ENCODE measurements at places on chromosomes 2 and 18. TPM values are rescaled to one million over a fixed set of nuclear protein-coding genes. Genes with fewer than 3 reads are reported as not detected.

LYG2 gene
- 0.27 TPM for total RNA-seq

SERPINB10 gene
- total RNA-seq = not detected

LIPG gene
- total RNA-seq = 2.6 TPM

ZSWIM2 gene
- total RNA-seq = not detected

TYMS gene
- total RNA-seq = 245 TPM

STARD7 gene
- 160 TPM for total RNA-seq

SESTD1 gene
- 26.6 TPM for total RNA-seq

ERMN gene
- total RNA-seq = not detected

TMEM169 gene
- total RNA-seq = 0.42 TPM

DNA sequence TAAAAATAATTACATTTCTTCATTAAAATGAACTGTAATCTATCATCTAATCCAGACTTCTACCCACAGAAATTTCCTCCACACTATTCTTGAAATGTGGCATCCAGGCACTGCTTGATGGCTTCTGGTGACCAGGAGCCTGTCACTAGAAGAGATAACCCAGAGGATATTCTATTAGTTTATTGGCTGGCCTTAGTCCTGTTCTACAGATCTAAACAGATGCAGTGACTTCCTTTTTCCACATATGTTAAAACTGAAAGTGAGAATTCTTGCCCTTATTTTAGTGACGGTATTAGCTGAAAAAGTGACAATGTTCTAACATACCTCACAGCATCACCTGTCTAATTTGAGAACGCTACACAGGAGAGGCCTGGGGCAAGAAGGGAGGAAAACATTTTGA, 775.4 kb downstream of the TSN start:
- no peak for DNase-seq

GRCh38 chr2:240635998-240636547, 10.8 kb downstream of the GPR35 start:
- no peak for DNase-seq

- DNase-seq = no peak
Observed at GRCh38 chr2:720842-721241, 43.6 kb upstream of the TMEM18 start.

- DNase-seq = no peak
Observed at GRCh38 chr2:641872-642815, 35.1 kb downstream of the TMEM18 start.

GRCh38 chr2:110799376-110799775, 67.0 kb downstream of the ACOXL start:
- no peak for DNase-seq

DNA sequence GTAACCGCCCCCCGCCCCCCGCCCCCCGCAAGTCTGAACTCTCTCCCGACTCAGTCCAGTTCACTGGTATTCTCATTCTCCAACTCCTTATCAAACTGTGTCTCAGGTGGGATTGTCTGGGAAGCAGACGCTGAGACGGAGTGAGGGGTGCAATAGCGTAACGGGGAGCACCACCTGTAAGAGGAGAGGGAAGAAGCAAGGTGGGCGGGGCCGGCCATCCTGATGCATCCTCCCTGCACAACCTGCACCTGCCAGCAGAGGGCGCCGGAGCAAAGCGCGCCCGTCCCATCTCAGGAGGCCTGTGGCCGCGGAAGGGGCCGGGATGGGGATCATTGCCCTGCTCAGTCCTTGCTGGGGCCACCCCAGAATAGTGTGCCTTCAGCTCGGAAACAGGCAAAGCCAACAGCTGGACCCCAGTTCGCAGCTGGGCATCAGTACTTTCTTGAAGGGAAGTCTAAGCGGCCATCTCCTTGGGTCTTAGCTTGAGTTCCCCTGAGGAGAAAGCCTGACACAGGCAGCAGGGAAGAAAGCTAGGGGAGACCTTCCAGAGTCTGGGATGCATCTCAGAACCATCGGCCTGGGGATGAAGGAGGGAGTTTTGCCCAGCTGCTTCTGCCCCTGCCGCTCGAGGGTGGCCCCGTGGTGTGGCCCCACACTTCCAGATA, 208.0 kb downstream of the TFCP2L1 start:
- peak; percentile 42 for DNase-seq

DNA sequence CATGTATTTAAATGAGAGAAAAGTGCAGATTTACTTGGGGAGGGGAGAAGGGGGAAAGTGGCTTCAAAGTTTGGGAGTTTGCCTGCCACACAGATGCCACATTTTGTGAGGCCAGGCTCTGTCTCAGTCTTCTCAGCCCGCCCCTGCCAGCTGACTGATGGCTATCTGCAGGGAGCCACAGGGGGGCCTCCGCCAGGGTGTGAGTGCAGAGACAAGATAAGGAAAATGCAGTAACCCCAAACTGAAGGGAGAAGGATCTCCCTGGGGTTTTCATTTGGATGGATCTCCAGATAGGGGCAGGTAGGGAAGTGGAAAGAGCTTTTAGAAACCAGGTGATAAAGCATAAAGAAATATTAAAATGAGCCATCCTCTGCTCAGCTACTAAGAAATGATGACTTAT, 128.8 kb downstream of the ZNF521 start:
- DNase-seq = no peak

DNA sequence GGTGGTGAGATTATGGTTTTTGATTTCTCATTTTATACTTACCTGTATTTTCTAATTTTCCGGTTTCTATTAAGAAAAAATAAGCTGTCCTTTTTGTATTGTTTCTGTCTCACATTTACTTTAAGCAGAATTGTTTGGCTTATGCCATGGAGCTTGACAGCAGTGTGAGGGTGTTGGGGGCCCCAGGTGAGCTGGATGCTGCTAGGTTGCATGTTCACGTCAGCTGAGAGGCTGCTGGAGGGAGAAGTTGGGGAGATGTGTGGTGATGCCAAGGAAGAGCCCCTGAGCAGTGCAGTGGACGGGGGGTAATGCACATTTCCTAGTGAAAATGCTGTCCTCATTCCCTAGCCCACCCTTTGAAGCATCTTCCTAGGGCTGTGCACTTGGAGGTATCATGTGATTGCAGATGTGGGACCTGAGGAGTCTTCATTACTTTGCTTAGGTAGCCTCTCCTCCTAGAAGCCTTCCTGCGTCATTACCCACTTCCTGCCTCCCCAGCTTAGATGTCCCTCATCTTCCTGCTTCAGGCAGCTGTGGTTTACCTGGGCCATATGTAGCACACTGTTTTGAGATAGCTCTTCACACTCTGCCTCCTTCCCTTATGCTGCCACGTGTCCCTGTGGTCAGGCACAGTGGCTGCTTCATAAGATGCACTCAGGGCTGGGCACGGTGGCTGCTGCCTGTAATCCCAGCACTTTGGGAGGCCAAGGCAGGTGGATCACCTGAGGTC, 16.2 kb downstream of the ATG16L1 start:
- no peak for DNase-seq

GRCh38 chr2:45922577-45922988, 271.1 kb downstream of the PRKCE start:
- DNase-seq = no peak

- DNase-seq = no peak
Observed at GRCh38 chr2:44929735-44930273, 11.7 kb upstream of the SIX3 start.

DNA sequence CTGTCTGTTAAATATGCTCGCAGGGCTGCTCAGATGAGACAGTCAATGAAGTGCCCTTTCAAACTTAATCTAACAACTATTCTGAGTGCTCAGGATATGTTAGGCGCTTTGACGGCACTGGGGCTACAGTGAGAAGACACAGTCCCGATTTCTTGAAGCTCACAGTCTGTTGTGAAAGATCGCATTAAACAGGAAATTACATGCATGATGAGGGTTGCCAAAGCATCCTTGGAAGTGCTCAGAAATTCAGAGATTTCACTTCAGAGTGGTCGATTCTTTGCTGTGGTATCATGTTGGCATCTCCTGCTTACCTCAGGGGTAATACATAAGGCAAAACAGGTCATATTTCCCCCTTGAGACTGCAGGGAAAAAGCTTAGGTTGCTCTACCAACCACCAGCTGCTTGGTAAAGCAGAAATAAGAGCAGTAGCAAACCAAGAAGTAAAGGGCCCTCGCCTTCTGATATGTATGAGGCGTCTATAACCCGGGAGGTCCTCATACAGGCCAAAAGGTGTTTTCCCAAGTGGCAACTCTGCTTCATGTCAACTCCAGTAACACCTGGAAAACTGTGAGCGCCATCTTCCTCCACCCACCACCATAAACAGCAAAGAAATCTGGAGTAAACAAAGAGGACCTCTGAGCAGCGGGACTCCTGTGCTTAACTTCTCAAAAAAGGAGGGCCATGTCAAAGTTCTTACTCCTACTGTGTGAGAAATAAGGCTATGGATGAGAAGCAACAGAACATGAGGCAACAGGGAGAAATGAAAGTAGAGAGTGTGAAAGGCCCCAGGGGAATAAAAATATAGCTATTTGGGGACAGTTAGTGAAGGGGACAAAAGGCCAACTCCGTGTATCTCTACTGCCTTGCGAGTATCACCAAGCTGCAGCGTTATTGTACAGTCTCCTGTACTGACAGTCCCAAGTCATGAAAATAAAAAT, 79.3 kb downstream of the CLHC1 start:
- DNase-seq = no peak

DNA sequence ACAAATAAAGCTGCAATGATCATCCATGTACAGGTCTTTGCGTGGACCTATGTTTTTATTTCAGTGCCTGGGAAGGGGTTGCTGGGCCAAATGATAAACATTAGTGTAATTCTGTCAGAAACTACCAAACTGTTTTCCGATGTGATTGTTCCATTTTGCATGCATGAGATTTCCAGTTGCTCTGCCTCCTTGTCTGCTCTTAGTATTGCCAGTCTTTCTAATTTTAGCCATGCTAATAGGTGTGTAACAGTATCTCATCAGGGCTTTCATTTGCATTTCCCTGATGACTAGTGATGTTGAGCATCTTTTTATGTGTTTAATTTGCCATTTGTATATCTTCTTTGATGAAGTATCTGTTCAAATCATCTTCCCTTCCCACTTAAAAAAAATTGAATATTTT, 67.5 kb downstream of the SP110 start:
- DNase-seq = no peak

DNA sequence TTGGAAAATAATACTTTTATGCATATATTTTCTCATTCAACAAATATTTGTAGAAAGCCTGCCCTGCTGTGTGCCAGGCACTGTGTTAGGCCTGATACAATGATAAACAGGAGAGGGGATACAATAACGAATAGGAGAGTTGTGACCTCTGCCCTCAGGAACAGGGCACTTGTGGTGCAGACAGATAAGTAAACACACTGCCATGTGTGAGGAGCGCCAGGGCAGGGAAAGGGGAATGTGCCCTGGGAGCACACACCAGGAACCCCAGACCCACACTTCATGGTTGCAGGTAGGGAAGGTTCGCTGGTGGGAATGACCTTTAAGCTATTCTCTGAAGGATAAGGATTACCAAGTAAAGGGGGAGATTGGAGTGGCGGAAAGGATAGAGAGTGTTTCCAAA, 42.2 kb upstream of the DSC1 start:
- no peak for DNase-seq

- no peak for DNase-seq
Observed at GRCh38 chr18:23321996-23322395, 131.1 kb upstream of the RIOK3 start.

GRCh38 chr18:48662011-48662661, 123.3 kb downstream of the CTIF start:
- no peak for DNase-seq

DNA sequence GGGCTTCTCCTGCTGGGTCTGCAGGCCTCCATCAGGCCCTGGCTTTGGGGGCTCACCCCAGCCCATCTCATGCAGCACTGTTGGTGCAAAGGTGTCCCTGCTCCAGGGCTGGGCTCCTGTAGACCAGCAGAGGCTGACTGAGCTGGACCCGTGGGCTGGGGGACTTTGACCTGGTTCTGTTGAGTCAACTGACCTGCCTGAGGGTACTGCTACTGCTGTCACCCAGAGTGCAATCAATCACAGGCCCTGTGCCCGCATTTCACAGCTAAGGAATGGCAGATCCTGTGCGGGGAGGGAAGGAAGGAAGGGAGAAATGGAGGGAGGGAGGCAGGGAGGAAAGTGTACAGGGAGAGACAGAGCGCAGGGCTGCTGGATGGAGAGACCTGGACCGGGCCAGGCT, 136.8 kb downstream of the TPO start:
- no peak for DNase-seq

DNA sequence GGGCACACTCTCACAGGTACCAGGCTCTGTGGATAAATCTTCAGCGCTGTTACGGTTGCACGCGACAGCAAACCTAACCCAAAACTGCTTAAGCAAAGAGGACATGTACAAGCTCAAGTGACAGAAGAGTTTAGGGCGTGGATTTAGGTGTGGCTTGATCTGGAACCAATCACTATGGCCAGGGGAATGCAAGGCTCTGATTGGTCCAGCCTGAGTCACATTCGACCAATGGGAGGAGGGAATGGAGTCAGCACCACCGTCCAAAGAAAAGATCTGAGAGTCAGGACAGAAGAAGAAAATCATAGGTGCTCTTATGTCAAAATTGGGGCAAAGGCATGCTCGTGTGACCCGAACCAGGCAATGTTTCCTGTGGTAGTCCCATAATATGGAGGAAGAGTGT, 139.0 kb downstream of the TRIM43 start:
- DNase-seq = no peak

DNA sequence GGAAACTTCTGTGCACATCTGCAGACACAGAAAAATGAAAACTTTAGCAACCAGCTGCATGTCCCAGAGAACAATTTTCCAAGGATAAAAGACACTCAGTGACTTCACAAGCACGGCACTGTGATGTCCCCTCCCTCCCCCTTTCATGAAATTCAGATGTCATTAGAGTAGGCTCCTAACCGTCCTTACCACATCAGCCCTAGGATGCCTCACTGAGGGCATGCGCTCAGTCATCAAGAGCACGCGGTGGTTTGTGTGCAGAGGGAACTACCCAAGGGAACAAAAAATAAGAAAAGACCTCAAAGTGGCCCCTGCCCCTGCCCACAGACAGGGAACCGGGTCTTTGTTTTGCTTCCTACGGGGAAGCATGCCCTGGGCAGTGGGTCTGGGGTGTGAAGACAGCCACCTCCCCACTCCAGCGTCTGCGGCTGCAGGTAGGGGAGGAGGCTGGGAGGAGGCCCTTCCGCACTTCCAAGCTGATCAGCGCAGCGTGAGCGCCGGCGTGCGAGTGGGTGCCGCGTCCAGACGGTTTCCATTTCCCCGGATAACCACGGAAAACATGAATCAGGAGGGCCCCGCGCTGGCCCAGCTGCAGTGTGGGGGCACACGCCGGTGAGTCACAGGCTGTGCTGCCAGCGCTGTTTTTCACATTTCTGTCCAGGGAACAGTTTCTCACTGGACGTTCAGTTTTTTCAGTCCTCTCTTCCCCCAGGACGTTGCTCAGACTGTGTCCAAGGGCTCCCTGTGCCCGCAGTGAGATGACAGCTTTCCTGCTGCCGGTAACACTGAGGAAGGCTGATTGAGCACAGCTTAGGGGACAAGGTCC, 70.6 kb downstream of the COPS8 start:
- no peak for DNase-seq

DNA sequence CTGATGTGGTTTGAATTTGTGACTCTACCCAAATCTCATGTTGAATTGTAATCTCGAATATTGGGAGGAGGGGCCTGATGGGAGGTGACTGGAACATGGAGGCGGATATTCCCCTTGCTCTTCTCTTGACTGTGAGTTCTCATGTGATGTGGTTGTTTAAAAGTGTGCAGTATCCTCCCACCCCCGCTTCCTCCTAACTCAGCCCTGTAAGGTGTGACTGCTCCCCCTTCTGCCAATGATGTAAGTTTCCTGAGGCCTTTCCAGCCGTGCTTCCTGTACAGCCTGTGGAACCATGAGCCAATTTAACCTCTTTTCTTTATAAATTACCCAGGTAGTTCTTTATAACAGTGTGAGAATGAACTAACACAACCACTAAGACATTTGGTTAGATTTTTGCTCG, 458.4 kb downstream of the THSD7B start:
- DNase-seq = no peak

All from HCT116 (cell line).